ENCODE measurements at places on chromosomes 2 and 18.

DNA sequence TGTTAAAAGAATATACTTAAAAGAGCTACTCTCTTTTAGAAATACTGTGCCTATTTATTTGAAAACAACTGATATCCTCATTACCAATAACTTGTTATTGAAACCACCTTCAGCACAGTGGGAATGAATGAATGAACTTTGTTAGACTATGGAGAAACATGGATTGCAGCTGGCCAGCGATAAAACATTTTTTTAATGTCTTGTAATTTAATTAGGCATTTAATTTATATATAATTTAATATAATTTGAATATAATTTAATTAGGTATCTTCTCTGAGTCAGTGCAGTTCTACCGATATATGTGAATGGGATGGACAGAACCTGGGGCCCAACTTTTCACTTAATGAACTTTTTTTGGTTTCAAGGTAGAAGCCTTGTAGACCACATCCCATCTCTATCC lies 94.4 kb downstream of the KCTD18 start:
- no peak for DNase-seq

- peak; percentile 43 for DNase-seq
Observed at GRCh38 chr2:23312996-23313606, 71.9 kb upstream of the KLHL29 start.

- no peak for DNase-seq
Observed at GRCh38 chr2:47206181-47206580, 51.1 kb upstream of the STPG4 start.

DNA sequence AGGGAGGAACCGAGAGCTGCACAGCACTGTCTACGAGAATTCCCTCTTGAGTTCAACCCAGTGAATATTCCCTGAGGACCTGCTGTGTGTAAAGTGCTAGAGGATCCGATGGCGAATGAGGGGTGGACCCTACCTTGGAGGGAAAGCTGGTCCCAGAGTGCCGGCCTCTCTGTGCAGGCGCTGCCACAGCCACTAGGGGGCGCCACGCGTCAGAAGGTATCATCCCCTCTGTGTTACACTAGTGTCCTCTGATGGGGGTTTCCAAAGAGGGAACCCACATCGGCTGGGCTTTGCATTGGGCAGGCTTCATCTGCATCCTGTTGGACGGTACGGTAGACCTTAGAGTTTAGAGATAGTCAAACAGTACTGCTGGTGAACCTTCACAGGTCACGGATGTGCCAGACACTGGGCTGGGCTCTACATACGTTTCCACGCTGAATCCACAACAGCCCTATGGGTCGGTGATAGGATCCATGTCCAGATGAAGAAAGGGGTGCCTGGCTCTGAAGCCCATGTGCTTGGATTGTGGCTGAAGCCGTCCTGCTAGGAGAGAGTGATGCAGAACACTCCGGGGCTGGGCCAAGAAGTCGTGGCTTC lies 39.0 kb downstream of the COA5 start:
- DNase-seq = peak; percentile 4

DNA sequence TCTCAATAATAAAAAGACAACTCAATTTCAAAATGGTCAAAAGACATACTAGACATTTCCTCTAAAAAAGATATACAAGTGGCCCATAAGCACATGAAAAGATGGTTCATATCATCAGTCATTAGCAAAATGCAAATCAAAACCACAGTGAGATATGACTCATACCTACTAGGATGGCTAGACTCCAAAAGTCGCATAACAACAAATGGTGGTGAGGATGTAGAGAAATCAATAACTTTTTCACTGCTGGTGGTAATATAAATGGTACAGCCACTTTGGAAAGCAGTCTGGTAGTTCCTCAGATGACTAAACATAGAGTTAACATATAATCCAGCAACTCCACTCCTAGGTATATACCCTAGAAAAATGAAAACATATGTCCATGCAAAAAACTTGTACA lies 242.3 kb upstream of the NOL4 start:
- DNase-seq = no peak

DNA sequence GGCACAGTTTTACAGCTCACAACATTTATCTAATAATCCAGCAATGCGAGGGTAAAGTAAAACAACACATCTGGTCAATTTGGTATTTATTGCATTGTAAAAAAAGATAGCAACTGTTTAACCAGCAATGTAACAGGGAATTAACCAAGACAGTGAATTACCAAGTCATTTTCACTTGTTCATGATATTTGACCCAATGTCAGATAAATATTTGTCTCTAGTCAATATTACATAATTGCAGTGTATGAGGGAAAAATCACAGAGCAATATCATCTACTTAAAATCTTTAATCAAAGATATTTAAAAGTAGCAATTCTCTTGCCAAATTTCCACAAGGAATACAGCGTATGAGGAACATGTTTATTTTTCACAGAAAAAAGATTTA lies 1265.1 kb upstream of the CHAC2 start:
- no peak for DNase-seq

DNA sequence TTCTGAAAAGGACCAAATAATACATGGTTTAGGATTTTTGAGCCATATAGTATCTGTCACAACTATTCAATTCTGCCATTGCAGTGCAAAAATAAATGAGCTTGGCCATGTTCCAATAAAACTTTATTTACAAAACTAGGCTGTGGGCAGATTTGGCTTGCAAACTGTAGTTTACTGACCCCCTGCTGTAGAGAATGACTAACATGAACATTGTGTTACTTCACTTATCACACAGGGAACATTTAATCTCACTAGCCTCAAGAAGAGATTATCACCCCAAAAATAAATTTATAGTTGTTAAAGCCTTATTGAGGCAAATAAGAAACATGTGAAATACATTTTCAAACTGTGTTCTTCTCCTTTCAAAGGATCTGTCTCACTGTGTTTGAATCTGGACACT lies 766.2 kb downstream of the MBD2 start:
- DNase-seq = no peak

GRCh38 chr2:152465541-152465940 lies 130.6 kb downstream of the FMNL2 start:
- DNase-seq = no peak

All from dermis microvascular lymphatic vessel endothelial cell (primary cell).